ENCODE measurements at places on chromosomes 7 and 10.

- no peak for DNase-seq
Observed at GRCh38 chr10:90064295-90064694, 362.9 kb downstream of the KIF20B start.

DNA sequence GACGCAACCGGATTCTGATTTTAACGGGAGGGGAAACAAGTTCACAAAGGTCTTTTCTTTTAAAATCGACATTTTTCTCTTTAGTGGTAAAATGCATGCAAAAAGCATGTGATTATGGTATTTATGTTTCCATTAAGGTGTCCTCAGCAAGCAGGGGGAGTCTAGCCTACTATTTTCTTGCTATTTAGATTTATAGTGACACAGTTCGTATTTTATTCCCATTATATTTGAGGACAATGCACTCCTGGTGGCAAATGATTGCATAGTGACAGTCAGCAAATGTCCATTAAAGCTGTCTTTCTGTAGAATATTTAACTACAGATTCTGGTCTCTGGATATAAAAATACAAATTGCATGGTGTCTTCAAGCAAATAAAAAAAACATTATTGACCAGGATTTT lies 554.2 kb downstream of the PARD3 start:
- DNase-seq: no peak

GRCh38 chr7:122520971-122521555 lies 177.9 kb downstream of the RNF133 start:
- DNase-seq: no peak

GRCh38 chr7:114026486-114027089 lies 107.8 kb upstream of the PPP1R3A start:
- DNase-seq: peak; percentile 27

- DNase-seq: no peak
Observed at GRCh38 chr7:72101444-72101843, 310.7 kb downstream of the CALN1 start.

DNA sequence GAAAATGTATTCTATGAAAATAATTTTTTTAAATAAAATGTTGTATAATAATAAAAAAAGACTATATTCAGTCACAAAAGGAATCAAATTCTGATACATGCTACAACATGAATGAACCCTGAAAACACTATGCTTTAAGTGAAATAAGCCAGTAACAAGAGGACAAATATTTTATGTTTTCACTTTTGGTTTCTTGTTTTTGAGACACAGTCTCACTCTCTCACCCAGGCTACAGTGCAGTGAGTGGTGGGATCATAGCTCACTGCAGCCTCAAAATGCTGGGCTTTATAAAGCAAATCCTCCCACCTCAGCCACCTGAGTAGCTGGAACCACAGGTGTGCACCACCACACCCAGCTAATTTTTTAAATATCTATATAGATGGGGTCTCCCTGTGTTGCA lies 64.2 kb downstream of the CNOT4 start:
- no peak for DNase-seq

- no peak for DNase-seq
Observed at GRCh38 chr7:34837801-34838201, 179.8 kb downstream of the NPSR1 start.

DNA sequence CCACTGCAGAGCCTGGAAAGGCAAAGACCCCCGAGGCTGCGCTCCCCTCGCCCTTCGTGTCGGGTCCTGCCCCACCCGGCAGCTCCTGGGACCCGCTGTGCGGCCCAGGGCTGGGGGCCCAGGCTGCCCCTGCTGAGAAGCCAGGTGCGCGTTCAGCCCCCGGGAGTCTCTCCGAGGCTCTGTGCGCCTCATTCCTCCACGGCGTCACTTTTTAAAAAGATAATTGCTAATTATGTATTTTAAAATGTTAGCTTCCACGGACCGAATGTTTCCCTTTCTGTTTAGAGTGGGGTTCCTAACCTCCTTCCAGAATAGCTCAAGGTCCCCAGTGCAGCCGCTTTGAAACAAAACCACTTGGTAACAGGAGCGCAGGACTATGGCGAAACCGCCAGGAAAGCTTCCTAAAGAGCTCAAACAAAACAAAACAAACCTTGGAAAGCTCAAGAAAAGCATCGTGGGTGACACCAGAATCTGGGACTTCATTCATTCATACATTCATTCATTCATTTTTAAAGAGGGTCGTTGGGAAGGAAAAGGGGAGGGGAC lies 45.6 kb downstream of the PDIA4 start:
- no peak for DNase-seq

- DNase-seq: no peak
Observed at GRCh38 chr7:47513741-47514241, 68.1 kb downstream of the TNS3 start.

DNA sequence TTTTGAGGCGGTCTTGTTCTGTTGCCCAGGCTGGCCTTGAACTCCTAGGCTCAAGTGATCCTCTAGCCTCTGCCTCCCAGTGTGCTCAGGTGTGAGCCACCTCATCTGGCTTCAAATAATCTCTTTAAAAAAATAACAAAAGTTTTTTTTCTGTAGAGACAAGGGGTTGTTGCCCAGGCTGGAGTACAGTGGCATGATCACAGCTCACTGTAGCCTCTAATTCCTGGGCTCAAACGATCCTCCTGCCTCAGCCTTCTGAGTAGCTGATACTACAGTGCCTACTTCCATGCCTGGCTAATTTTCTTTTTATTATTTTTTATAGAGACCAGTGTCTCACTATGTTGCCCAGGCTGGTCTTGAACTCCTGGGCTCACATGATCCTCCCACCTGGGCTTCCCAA lies 11.7 kb downstream of the FOXK1 start:
- no peak for DNase-seq

GRCh38 chr7:108289852-108290251 lies 159.7 kb upstream of the LAMB4 start:
- DNase-seq: no peak

GRCh38 chr7:88449410-88449809 lies 142.7 kb upstream of the STEAP4 start:
- DNase-seq: no peak

DNA sequence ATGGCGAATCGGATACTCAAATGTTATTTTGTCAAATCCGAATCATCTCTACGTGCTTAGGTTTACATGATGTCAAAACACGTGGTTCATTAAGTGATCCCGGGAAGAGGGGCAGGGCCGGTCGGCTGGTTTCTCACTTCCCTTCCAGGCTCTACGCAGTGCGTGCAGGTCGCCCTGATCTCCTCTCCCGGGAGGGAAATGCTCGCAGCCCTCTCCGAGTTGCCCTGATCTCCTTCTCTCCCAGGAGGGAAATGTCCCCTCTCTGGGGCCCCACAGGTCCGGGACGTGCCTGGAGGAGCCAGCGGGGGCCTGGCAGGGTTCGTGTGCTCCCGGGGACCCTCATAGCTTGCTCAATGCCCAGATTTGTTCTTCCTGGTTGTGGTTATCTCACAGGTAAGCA lies 202.7 kb downstream of the DNAJB6 start:
- DNase-seq: no peak

DNA sequence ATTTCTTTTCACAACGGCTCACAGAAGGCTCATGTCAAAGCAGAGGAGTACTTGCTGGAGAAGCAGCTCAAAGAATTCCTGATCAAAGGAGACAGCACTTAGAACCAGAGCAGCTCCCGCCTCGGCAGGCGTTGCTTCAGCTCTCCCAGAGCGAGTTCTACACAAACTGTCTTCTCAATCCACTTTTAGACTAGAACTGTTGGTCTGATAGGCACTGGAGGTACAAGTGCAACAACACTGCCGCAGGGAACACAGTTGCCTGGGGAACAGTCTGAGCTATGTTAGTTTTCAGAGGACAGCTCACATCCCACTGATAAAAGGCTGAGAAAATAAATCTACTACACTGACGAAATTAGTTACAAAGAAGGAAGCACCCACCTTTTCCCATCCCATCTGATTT lies 35.4 kb downstream of the CYTH3 start:
- no peak for DNase-seq

DNA sequence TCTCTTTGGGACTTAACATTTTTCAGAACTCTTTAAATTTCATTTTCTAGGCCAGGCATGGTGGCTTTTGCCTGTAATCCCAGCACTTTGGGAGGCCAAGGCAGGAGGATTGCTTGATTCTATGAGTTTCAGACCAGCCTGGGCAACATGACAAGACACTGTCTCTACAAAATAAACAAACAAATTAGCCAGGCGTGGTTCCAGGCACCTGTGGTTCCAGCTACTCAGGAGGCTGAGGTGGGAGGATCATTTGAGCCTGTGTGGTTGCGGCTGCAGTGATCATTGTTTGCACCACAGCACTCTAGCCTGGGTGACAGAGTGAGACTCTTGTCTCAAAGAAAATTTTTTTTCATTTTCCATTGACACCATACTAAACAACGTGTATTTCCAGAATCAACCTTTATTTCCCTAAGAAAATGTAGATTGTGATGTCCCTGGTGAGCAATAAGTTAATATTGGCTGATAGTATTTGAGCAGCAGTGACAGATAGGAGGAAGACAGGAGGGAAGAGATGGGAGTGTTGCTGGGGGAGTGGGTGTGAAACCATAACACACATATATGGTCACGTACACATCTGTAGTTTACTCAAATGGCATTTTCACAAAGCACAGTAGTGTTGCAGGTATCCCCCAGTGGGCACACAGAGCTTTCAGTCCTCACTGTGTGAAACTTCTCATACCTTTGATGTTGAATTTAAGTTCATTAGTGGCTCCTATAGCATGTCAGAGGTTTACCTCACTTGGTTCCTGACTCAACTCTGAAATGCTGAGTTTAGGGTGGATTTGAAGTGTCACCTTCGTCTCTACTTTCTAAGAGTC lies 205.6 kb downstream of the AUTS2 start:
- no peak for DNase-seq

DNA sequence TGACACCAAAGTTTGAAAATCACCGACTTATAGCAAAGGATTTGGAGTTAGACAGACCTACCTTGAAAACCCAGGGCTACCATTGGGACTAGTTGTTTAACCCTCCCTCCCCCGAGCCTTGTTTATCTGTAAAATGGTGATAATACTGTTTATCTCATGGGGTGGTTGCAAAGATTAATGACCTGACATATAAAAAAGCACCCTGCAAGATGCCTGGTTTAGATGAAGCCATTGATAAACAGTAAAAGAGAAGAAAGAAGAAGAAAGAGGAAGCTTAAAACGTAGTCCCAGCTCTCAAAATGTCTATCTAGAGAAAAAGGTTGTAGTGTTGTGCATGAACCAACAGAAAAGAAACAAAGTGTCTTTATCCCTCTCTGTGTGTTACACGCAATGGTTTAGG lies 145.7 kb downstream of the FGFR2 start:
- DNase-seq: no peak

- DNase-seq: no peak
Observed at GRCh38 chr10:2300231-2300630, 562.9 kb upstream of the ADARB2 start.

- DNase-seq: no peak
Observed at GRCh38 chr10:55509168-55509567, 708.1 kb upstream of the PCDH15 start.

GRCh38 chr10:110007161-110007700 lies 553 bp upstream of the ADD3 start:
- peak; percentile 30 for DNase-seq

GRCh38 chr10:128420623-128421022 lies 294.4 kb upstream of the MKI67 start:
- DNase-seq: no peak

GRCh38 chr10:35356725-35357092 lies 20.4 kb downstream of the CCNY start:
- no peak for DNase-seq

GRCh38 chr7:29350351-29350750 lies 155.8 kb downstream of the CHN2 start:
- DNase-seq: no peak

- no peak for DNase-seq
Observed at GRCh38 chr10:8044331-8044907, 10.1 kb upstream of the GATA3 start.

DNA sequence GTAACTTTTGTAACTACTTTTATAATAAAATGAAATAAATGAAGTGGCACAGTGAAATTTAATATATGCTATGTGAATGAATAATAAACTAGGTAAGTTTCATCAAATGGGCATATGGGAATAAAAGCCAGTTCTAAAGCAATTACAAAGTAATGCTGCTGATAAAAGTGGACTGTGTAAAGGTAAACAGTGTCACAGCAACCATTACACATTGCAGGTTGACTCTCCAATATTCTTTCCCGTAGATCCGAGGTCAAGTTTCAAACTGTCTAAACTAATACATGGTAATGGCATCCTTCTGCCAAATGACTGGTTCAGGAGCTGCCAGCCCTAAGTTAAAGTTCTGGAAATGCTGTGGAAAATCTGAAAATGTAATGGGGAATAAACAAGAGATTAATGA lies 6.0 kb downstream of the HIBADH start:
- DNase-seq: no peak
